ENCODE measurements at places on chromosomes 6 and 20. TPM values are rescaled to one million over a fixed set of nuclear protein-coding genes. Genes with fewer than 3 reads are reported as not detected.

DNA sequence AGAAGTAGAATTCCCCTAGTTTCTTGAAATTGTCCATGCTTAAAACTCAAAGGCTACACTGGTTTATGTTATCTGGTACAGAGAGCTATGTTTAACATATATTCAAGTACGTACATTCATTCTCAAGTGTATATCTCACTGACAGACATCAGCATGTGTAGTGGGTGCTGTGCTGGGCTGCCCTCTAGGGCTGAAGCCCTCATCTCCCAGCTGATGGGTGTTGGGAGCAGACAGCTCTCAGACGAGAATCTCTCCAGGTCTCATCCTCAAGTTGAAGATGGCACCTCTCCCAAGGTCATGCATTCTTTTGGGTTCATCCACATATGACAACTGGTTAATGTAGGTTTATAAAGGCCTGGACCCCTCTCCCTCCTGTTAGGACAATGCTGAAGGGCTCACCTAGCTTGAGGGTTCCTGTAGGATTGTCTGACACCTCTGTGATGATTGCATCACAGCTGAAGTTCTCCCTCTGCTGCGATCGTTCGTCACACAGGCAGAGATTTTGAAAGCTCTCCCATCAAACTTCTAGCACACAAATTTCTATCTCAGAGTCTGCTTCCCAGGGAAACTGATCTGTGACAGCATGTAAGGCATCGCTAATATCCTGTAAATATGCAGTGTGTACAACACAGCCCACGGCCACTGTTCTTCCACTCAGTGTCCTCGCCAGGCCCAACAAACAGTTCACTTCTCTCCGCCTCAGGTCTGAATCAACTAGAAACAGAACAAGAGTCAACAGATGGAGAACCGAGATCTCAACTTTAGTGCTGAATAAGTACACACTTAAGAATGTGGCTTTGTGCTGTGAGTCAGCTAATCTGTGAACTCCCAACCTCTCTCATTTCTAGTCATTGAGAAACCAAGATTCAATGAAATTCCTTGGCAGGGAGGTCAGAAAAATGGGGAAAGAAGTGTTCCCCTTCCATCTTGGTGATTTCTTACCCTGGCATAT is 43.2 kb downstream of the PREP start:
- DNase-seq: no peak

DNA sequence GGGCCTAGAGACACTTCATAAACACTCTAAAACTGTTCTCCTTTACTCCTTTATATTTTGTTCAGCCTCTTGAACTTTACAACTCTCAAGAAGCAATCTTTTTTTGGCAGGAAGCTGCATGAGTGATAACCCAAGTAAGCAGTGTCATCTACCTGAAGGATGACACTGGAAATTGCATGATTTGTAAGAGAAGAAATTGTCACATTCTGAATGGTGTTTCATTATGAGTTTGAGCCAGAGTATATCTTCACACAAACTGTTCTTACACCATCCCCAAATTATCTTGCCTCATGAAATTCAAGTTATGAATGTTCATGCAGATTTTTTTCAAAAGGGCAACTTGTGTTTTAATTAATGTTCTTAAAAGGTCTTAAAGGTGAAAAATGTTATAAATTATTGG is 799.3 kb downstream of the TBC1D32 start:
- no peak for DNase-seq

- no peak for DNase-seq
Measured at GRCh38 chr20:31822421-31823330, 3.5 kb downstream of the MYLK2 start.

DNA sequence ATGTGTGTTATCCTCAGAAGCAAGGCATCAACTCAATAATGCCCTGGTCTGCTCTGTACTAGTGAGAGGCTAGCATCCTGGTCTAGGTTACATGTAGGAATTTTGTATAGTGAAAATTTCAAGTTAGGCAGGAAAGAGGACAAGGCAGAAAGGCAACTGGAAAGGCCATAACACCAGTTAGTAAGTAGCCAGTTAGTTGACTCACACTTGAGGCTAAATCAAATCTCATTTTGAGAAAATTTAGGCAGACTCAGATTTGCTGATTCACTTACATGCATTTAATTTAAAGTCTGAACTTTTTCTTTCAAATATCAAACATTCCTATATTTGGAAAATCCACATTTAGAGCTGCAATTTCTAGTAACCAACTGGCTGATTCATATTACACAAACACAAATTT is 184.5 kb upstream of the TCF21 start:
- no peak for DNase-seq

The VNN1 gene
- total RNA-seq: 2.0 TPM

GRCh38 chr20:45012682-45013302 is 46.5 kb downstream of the STK4 start:
- DNase-seq: no peak

GRCh38 chr6:121436274-121436857 is 920 bp downstream of the GJA1 start:
- no peak for DNase-seq

DNA sequence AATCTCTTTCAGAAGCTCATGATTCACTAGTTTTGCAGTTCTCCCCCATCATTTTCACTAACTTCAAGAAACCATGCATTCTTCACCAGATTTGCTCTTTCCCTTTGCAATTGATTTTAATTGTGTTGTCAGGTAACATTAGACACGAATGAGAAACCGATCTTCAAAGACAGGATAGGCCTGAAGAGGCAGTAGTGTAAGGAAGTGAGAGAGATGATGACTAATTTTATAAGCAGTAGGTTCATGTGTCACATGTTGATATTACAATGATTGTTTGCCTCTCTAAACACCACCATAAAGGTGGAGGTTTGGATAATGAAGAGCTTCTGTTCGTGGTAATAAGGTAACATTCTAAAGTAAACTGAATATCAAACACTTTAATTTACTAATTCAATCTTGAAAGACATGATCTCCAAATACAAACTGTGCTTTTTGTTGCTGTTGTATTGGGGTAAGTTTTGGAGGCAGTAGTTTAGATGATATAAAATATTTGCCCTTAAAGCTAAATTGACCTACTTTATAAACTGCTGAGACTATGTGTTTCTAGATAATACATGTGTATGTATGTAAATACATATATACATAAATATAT is 207.2 kb downstream of the PHACTR1 start:
- DNase-seq: no peak

GRCh38 chr6:33298773-33299236 is at the start of gene RGL2:
TSS of gene RGL2 (minus strand) at chr6:33298942. CDS start at chr6:33298610, 332 bp downstream.
- DNase-seq: no peak

DNA sequence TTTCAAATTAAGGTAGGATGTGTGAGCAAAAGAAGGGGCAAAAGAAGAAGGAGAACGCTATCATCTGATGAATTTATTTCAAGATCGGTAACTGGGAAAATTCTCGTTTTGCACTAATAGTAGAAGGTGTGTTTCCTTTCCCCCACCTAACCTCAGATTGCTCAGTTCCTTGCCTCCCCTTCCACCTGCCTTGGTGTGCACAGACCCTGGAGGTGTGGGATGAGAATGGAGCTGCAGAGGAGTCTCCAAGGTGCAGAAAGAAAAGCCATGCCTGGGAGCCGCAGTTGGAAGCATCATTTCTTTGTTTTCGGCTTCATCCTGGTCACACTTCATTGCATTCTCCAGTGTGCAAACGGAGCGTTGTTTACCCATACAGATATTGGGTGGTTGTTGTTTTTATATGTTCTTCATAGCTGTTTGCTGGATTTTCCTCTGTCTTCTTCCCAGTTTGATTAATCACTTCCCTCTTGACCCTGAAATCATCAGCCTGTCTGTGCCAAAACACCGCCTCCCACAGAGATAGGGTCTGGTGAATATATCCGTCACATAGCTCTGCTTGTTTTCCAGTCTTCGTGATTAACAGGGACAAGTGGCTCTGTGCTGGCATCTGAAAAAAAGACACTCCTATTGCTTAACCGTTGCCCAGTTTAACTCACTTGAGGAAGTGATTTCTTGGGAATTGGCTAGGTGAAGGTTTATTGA is 40.2 kb upstream of the NEDD9 start:
- peak; percentile 22 for DNase-seq

The PHACTR1 gene
- total RNA-seq: 0.49 TPM

The KPNA5 gene
- total RNA-seq: 7.9 TPM

DNA sequence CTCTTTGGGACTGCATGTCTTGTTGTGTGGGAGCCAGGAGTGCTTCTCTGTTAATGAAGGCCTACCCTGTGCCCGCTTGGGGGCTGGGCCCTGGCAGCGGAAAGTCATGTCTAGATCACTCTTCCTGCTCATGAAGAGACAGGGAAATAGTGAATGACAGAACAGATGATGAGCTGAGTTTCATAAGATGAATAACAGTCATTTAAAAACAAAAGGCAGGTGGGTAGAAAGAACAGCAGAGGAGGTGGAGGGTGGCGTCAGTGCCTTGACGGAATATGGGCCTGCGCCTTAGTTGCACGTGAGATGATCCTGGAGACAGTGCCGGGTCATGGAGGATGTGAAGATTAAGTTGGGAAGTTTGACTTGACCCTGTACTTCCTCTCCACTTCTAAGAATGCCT is 85.5 kb downstream of the ARID1B start:
- no peak for DNase-seq

DNA sequence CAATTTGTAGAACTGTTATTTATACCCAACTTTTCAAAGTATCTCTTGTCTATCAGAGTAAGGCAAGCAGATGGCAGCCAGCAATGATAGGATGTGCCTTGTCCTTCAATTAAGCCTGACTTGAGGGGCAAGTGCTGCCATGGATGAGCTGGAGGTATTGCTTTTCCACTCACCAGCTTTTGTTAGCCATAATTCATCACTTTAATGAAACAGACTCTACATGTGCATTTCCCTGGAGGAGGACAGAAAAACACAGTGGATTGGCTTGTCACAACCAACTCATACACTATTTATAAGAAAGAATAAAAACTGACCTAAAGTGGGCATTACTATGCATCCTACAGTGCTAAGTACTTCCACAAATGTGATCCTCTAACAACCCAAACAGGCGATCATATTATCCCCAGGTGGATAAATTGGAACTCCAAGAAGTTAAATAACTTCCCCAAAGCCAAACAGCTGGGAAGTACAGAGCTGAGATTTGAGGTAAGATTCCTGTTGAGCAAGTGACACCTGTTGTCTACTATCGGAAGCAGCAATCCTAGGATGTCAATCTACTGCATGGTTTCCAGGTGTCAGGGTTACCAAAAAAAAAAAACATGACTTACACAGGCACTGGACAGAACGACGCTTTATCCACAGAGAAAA is 73.9 kb upstream of the NRSN1 start:
- no peak for DNase-seq
